ENCODE measurements at places on chromosomes 3 and 15. TPM values are rescaled to one million over a fixed set of nuclear protein-coding genes. Genes with fewer than 3 reads are reported as not detected.

Gene CX3CR1
- not detected for total RNA-seq

Gene RAD54L2
- total RNA-seq: 7.8 TPM

Gene FSIP1
- 0.42 TPM for total RNA-seq

Gene AP3B2
- total RNA-seq: not detected

Gene PDZRN3
- total RNA-seq: 2.3 TPM

Gene CCDC9B
- 4.1 TPM for total RNA-seq

Gene SLC24A5
- total RNA-seq: not detected

Gene ITPKA
- total RNA-seq: 3.3 TPM

Gene CFAP92
- total RNA-seq: 0.19 TPM

Gene TMC3
- total RNA-seq: not detected

Gene TMCO5A
- total RNA-seq: not detected

Gene FBN1
- total RNA-seq: 3.5 TPM

Gene ABCF3
- 37.8 TPM for total RNA-seq

Gene CPLX3
- total RNA-seq: not detected

Gene EPHA3
- not detected for total RNA-seq

Gene SLC51B
- total RNA-seq: not detected

Gene BNC1
- 74.7 TPM for total RNA-seq

Gene ZNF385D
- total RNA-seq: not detected

Gene SHC4
- 0.37 TPM for total RNA-seq

Gene HIGD2B
- not detected for total RNA-seq

Gene LIPH
- total RNA-seq: 9.6 TPM

Gene ALDH1L1
- 2.9 TPM for total RNA-seq

Gene UCN2
- total RNA-seq: 15.2 TPM

Gene MAP3K13
- 21.9 TPM for total RNA-seq

Gene ANKRD63
- total RNA-seq: not detected

Gene LRTM1
- not detected for total RNA-seq

Gene TASOR
- total RNA-seq: 30.2 TPM

Gene SMCO1
- total RNA-seq: not detected

Gene THAP10
- 1.7 TPM for total RNA-seq

Gene PLA2G4B
- 18.6 TPM for total RNA-seq

Gene DBR1
- total RNA-seq: 11.9 TPM

Gene SMAD6
- 0.93 TPM for total RNA-seq

Gene SCAANT1
- not detected for total RNA-seq

Gene CCR1
- not detected for total RNA-seq

Gene PIGZ
- total RNA-seq: 9.7 TPM

Gene SNAP23
- total RNA-seq: 34.5 TPM

Gene FES
- total RNA-seq: 1.8 TPM

Gene BFSP2
- total RNA-seq: not detected

Gene SERF2
- total RNA-seq: 907 TPM

Gene TNFSF10
- 37.7 TPM for total RNA-seq

Measured in airway epithelial cell (primary cell).